WTC11 (cell line): ENCODE measurements at places on chromosomes 7 and 10.

- H3K27ac ChIP-seq: no peak overlapping the region
- no peaks in the 10 kb centered on the region for H3K36me3 ChIP-seq
- H3K4me3 ChIP-seq: no peak overlapping the region
- no peak for DNase-seq
- peaks cover 10% of the 10 kb centered on the region for H3K4me1 ChIP-seq
Observed at GRCh38 chr7:47812429-47813136, 135.7 kb downstream of the PKD1L1 start.

GRCh38 chr10:132972149-132972985, 30.0 kb upstream of the CFAP46 start:
- peaks cover 3% of the 10 kb centered on the region; the same call in 1 of the 2 replicates for H3K27me3 ChIP-seq
- DNase-seq: peak; percentile 20
- peaks cover 14% of the 10 kb centered on the region for H3K4me1 ChIP-seq
- H3K27ac ChIP-seq: no peak overlapping the region; the same call in 1 of the 2 replicates

DNA sequence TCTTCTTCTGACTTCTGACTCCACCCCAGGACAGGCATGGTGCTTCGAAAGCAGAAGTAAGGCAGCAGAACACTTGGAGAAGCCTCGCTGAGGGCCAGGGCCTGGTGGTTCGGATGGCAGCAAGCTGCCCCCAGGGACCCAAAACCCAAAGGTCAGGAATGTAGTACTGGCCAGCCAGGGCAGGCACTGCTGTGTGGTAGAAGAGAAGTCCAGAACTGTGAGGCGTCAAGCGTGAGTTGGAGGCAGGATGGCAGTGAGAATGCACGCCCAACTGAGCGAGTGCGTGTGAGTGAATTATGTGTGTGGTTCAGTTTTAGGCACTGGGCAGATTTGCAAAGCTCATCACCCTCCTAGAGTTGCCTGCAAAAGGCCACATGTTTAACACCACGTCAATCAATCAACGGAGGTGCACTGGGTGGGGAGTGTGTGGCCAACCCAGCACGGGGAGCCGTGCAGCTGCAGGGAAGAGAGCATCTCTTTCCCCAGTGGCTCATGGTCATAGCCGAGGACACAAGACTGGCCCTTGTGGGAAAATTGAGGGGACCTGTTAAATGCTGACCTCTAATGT, 144.3 kb downstream of the KCNMA1 start:
- no peak overlapping the region for H3K4me3 ChIP-seq
- no peaks in the 10 kb centered on the region for H3K27me3 ChIP-seq
- no peak for DNase-seq
- H3K4me1 ChIP-seq: peaks cover 2% of the 10 kb centered on the region
- H3K36me3 ChIP-seq: no peaks in the 10 kb centered on the region

DNA sequence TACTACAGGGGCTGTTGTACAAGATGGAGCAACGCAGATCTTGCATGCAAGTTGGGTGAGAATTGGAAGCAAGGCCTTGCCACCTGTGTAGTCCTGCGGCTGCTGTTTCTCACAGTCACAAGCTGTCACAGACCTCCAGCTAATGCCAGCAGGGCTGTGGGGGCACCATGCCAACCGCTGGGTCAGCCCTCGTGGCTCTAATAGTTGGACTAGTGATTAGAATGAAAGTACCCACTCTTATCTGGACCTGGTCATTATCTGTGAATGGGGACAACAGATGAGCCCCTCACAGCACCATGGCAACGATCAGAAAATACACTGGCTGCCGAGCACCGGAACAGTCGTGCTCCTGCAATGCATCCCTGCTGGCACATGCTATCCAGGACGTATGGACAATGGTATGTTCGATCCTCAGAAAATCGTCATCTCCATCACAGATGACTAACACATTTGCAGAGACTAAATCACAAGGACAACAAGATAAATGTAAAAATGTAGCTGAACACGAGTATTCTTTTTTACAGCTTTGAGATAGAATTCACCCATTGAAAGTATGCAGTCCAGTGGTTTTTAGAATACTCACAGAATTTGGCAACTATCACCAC, 80.4 kb upstream of the CALN1 start:
- no peak for DNase-seq
- H3K4me1 ChIP-seq: no peaks in the 10 kb centered on the region
- no peak overlapping the region for H3K27ac ChIP-seq
- H3K36me3 ChIP-seq: peaks cover 4% of the 10 kb centered on the region

DNA sequence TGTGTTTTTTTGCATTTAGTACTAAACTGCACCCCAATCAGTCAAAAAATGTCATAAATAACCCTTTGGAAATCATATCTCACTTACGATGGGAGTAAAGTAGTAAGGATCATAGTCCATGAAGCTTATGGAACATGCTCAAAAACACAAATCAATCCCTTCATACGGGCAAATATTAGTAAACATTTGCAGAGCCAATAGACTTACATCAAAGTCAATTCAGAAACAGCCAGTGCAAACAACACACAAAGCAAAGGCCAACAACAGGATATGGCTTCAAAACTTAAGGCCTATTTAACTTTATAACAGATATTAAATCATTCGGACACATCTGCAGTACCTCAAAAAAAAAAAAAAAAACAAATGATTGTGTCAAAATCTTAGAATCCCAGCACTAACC, 32.1 kb downstream of the SGCE start:
- no peak overlapping the region for H3K27ac ChIP-seq
- peaks cover 8% of the 10 kb centered on the region for H3K4me1 ChIP-seq
- no peak for DNase-seq
- no peak overlapping the region for H3K4me3 ChIP-seq

GRCh38 chr10:23439961-23440889, 1.4 kb downstream of the OTUD1 start:
- peak overlapping the region; percentile 85 for H3K4me3 ChIP-seq
